ENCODE measurements at places on chromosomes 2 and 18.

DNA sequence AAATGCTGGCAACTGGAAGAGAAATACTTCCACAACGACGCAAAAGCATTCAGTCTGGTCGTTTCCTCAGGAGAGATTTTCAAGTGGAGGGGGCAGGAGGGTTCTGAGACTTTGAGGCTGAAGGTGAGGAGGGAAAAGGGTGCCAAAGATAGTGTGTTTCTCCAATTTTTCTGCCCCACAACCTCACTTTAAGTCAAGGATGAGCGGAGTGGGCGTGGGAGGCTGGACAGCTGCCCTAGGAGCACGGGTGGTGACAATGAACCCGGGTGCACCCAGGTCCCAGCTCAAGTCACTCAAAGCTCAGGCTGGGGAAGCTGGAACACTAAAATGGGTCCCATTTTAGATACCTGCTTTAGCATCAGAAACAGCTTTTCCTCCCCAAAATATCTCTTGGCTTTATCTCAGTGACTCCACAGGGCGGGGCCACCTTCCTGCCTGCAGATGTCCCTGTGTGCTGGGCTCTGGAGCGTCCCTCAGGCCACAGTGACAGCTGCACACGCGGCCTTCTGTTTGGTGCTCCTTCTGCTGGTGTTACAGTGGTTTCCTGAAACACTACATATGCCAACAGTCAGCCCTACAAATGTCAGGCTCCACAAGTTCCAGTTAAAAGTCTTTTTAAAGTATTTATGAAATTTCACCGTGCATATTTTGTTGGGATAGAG is 1.4 kb upstream of the MBP start:
- no peak for DNase-seq

- no peak for DNase-seq
Measured at GRCh38 chr18:39840856-39841481, 2114.1 kb upstream of the PIK3C3 start.

DNA sequence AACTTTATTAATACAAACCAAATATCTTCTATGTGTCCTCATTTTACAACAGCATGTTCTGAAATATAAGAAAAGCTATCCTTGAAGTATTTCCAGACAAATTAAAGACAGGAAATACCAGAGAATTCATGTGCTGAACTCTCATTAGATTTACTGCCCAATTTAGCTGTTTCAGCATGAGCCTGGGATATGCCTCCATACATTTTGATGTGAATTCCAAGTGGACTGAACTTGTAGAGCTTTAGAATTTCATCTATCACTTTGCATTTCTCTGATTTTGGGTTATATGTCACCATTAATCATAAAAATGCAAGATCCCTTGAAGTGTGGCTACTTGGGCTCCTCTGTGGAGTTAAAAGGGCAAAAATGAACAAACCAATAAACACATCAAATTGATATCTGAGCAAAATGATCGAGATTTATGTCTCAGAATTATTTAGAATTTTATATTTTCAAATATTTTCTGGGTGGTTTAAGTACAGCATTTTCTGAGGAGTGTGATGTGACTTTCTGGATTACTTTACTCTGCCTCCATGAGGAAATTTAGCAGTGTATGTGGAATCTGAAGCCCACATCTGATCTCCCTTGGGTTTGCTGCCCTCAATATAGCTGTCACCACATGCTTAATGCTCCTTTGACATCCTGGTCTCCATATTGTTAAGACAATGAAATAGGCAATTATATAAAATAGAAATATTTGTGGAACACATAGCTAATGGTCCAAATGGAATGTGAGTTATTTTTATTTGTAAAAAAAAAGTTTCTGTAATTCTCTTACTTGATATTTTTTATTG is 206.6 kb upstream of the RBMS1 start:
- DNase-seq: no peak

DNA sequence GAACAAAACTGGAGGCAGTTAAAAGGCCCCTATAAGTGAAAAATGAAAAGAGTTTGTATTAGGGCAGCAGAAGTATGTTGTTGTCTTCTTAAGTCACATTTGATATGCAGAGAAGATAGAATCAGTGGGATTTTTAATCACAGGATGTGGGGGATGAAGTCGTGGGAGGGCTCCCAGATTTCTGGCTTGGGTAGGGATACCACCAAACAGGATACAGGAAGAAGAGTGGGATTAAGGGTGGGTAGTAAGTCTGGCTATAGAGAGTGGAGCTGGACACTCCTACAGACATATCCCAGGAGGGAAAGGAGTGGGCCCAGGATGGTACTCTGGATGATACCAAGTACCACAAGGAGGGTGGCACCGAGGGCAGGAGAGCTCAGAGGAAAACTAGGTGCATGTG is 99.3 kb downstream of the GAREM1 start:
- DNase-seq: no peak

DNA sequence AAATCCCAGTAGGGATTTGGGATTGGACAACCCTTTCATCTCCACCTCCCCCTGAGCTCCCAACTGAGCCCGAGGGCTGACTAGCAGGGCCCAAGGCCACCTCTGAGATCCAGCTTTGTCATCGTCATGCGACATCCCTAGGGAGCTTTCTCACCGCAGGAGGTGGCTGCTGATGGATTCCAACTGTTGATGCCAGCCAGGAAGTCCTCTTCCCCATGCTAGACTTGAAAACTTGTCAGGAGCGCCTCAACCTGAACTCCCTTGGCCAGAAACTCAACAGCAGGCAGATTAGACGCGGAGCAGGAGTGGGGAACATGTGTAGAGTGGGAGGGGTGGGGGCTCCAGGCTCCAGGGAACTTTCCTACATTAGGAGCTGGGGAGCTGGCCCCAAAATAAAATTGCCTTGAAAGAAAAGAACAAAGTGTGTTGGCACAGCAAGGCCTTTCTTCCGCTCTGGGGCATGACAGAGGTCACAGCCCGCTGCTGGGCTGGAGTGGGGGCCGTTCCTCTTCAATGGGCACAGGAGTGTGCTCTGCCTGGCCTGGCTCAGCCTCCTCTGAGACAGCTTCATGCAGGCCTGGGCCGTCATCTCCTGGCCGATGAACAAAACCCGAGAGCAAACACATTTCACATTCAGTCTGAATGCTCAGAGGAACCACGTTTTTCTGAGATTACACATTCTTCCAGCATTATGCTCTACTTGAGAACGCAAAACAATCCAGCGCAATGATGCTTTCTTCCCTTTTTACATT is 34.5 kb downstream of the EMILIN2 start:
- DNase-seq: no peak

Measured in cortex of kidney (tissue), 1 donor.